ENCODE measurements at places on chromosomes 7 and 10.

DNA sequence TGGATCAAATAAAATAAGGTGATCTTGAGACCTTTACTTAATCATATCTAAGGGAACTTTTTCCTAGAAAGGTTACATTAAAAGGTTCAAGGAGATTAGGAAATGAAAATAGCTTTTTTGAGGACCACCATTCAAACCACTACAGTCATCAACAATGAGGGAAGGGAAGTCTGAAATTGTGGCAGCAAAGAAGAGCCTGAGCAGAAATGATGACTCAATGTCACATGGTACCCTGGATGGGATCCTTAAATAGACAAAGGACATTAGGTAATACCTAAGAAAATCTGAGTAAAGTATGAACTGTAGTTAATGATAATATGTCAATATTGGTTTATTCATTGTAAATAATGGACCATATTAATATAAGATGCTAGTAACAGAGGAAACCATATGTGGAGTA lies 236.0 kb downstream of the SEMA3D start:
- peak; percentile 16 for DNase-seq

- no peak for DNase-seq
Measured at GRCh38 chr10:44715136-44715535, 196.0 kb upstream of the TMEM72 start.

GRCh38 chr7:79130715-79131114 lies 322.8 kb downstream of the MAGI2 start:
- no peak for DNase-seq

DNA sequence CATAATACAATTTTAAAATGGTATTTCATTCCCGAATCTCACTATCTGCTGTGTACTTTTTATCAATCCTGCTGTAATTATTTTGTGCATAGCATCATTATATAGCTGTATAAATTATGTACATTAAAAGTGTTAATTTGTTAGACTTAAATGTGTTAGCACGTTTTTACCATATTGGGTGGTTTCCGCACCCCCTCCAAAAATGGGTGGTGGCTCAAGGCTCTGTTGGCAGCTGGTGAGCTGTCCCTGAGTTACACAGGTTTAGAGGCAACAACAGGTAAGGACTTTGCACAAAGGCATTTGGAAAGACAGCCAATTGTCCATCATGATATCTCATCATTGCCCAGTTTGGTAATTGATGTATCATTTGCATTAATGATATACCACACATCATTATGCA lies 18.6 kb upstream of the LMTK2 start:
- DNase-seq: no peak

GRCh38 chr10:73576890-73577591 lies 14.1 kb downstream of the USP54 start:
- DNase-seq: no peak
